ENCODE measurements at places on chromosomes 12 and 14.
A peak's percentile ranks its signal among the peaks of the same experiment; 100 is the strongest.

DNA sequence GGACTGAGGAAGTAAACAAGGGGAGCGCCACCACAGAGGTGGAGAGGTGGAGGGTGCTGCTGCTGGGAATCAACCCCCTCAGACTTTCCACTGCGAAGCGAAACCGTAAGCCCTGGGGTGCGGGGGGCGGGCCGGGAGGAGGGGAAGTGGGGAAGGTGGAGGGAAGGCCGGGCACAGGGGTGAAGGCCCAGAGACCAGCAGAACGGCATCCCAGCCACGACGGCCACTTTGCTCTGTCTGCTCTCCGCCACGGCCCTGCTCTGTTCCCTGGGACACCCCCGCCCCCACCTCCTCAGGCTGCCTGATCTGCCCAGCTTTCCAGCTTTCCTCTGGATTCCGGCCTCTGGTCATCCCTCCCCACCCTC lies at the start of gene LAG3:
Gene LAG3, plus strand, starts transcription at position 190 of the 365 bp plus-strand sequence. CDS start 333 bp downstream, outside the sequence.
- DNase-seq, result no peak

- no peak for DNase-seq
These were observed 3.9 kb downstream of the DDN start for GRCh38 chr12:48995086-48995879.

GRCh38 chr12:54421175-54421878 lies 2.3 kb upstream of the ITGA5 start:
- DNase-seq, result no peak

DNA sequence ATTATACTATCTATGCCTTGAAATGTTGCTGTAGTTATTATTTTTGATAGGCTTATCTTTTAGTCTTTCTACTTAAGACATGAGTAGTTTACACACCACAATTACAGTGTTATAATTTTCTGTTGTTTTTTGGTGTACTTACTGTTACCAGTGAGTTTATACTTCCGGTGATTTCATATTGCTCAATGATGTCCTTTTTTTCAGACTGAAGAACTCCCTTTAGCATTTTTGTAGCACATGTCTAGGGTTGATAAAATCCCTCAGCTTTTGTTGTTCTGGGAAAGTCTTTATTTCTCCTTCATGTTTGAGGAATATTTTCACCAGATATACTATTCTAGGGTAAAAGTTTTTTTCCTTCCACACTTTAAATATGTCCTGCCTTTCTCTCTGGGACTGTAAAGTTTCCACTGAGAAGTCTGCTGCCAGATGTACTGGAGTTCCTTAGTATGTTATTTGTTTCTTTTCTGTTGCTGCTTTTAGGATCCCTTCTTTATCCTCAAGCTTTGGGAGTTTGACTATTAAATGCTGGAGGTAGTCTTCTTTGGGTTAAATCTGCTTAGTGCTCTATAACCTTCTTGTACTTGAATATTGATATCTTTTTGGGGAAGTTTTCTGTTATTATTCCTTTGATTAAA lies 41.5 kb upstream of the FERMT2 start:
- DNase-seq, result no peak

DNA sequence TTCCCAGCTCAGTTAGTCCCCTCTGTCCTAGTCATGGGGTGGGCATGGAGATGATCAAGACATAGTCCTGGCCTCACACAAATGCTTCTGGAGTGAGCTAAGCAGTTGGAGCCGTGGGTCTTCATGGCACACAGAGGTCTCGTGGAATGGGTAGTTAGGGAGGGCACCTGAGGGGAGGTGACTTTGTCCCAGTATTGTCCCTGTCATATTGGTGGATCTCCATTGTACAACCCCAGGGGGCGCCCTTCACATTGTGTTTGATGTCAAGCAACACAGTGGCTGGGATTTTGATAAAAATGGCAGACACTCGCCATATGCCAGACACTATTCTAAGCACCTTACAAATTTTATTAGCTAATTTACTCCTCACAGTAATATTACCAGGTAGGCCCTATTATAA lies 175.4 kb upstream of the LHX5 start:
- no peak for DNase-seq

GRCh38 chr14:49287004-49287403 lies 299.2 kb downstream of the RPS29 start:
- DNase-seq, result no peak

GRCh38 chr12:107523775-107524535 lies 161.6 kb upstream of the PWP1 start:
- DNase-seq, result no peak

GRCh38 chr14:103346286-103346685 lies 12.2 kb downstream of the EIF5 start:
- DNase-seq, result no peak

DNA sequence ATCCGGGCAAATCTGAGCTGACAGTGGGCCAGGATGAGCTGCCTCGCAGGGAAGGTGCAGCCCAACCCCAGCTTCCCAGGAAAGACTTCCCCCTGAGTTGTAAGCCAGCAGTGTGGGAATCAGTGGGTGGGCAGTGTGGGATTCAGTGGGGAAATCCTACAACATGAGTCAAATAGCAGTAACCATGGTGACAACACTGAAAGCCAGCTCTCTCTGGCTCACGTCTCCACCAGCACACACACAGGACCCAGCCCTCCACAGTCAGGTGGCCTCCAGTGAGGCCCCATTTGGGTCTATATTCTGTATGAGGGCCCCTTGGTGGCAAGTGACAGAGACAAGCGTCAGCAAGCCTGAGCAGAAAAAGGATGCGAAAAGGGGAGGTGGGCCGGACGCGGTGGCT lies 6.0 kb upstream of the LGALS3 start:
- DNase-seq, result no peak

- DNase-seq, result peak; percentile 31
These were observed 8.8 kb upstream of the CLECL1 start for GRCh38 chr12:9741726-9742125.

DNA sequence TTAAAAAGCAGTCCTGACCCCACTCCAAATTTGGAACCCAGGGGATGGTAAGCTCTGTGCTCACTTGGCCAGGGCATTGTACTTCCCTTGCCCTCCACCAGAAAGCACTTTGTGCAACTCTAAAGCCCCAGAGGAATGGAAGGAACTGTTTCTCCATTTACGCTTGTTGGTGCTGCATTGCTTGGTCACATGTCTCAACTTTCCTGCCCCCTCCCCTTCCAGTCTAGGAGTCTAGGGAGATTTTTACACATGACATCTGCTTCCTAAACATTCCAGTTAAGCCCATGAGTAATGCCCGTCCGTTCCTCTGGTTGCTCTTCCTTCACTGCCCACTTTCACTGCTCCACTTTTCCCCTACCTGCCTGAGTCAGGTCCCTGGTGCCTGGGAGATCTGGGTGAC lies 92.6 kb upstream of the MAP1LC3B2 start:
- no peak for DNase-seq

DNA sequence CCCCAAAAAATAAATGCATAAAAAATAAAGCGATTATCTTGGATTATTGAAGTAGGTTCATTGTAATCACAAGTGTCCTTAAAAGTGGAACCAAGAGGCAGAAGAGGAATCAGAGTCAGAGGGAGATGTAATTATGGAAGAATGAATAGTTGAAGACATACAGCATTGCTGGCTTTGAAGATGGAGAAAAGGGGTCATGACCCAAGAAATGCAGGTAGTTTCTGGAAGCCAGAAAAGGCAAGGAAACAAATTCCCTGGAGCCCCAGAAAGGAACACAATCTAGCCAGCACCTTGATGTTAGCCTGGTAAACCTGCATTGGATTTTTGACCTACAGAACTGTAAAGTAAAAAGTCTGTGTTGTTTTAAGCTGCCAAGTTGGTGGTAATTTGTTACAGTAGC lies 57.5 kb upstream of the PTGR2 start:
- no peak for DNase-seq

GRCh38 chr12:32083489-32083888 lies 23.2 kb upstream of the BICD1 start:
- DNase-seq, result no peak

- no peak for DNase-seq
These were observed 284.9 kb downstream of the RGS6 start for GRCh38 chr14:72217135-72217534.

GRCh38 chr12:94404854-94405253 lies 54.8 kb downstream of the CEP83 start:
- DNase-seq, result no peak

DNA sequence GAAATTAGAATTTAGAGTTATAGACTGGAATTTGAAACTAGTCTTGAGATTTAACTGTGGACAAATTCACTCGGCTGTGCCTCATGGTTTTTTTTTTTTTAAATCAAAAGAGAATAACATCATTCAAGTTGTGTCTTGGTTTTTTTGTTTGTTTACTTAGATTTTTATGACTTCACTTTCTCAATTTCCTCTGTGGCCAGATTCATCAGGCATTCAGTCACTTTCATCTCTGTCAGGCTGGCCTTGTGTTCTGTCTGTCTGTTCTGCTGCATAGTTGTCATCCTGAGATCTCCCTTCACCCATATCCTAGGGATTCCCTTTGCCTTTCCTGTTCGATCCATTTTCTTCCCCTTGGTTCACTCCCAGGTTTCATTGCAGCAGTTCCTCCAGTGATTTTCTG lies 10.0 kb downstream of the MARK3 start:
- no peak for DNase-seq

DNA sequence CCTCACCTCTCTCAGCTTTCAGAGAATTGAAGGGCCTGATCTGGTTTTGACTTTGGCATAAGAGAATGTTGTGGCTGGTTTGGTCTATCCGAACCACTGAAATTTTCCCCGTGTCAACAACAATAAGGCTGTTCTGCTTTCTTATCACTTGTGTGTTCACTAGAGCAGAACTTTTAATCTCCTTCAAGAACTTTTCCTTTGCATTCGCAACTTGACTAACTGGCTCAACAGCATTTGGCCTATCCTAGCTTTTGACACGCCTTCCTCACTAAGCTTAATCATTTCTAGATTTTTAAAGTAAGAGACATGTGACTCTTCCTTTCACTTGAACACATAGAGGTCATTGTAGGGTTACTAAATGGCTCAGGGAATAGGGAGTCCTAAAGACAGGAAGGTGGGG lies 25.9 kb upstream of the EDDM3A start:
- DNase-seq, result no peak

GRCh38 chr14:51663783-51664326 lies 12.1 kb downstream of the FRMD6 start:
- no peak for DNase-seq

GRCh38 chr12:128771681-128772080 lies 52.1 kb downstream of the SLC15A4 start:
- DNase-seq, result no peak

DNA sequence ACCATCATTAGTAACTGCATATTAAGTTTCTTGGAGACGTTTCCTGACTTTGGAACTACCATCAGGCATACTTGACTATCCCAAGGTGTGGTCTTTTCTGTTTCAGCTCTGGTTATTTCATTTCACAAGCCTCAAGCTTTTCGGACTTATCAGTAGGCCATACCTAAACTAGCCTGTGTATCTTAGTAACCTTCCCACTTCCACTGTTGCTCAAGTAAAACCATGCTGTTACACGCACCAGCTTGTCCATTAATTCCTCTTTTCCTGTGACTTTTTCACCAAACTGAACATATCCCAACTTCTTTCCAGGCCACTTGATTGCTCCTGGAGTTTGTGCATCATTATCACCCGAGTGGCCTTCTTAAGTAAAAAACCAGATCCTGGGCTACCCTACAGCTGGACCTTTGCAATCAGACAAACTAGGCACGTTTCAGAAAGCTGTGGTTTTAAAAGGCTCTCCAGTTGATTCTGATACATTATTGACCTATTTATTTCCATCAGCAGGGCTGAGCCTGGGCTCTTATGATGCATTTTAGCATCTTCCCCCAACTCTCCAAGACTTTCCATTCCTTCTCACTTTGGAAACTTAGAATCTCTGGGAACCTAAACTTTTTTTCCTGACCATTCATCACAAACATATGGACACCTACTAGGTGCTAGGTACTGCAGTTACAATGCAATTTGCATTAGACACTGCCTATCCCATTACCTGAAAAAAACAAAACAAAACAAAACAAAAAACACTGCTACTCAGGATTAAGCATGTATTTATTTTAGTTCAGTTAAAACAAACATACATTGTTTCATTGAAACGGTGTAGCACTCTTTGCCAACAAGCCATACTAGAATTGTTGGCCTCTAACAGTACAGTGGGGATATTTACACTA lies 14.9 kb downstream of the SLC38A2 start:
- DNase-seq, result no peak

GRCh38 chr12:100515968-100516367 lies 42.3 kb downstream of the NR1H4 start:
- DNase-seq, result no peak

DNA sequence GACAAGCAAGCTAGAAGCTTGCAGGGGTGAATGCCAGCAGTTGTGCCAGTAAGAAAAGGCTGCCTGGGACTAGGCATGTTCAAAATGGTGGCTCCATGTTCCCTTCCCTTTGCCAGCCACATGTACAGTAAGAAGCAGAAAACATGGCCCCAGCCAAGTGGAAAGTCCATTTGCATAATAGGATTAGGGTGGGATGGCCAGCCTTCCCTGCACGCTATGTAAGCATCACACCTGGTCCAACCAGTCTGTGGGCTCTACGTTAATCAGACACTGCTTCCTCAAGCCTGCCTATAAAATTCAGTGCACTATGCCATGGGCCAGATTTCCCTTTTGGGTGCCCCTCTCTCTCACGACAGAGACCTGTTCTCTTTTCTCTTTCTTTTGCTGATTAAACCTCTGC lies 288.4 kb downstream of the GXYLT1 start:
- DNase-seq, result no peak

DNA sequence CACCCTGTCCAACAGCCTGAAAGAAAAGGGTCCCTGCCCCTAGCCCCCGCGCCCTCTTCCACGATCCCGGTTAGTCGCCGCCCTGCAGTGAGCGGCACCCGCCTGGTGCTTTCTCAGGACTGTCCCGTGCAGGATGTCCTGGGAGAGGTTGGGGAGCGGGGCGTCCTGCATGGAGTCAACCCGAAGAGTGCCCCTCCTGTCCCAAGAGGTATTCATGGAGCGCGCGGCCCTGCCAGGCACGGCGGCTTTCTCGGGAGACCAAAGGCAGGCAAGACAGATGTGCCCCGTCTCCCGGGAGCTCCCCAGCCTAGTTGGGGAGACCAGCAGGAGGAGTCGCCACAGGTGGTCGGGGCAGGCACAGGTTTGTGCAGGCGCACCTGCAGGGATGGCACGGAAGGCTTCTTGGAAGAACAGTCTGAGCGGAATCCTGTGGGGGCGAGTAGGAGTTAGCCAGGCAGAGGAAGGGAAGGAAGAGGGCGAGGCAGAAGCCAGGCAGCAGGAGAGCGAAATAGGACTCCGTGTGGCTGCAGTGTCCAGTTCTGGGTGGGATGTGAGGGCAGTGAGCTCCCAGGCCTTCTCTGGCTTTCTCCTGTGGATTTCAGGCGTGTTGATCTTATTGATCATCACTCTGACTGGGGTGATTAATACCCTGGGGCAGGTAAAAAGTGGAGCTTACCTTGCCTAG lies 723 bp downstream of the SIVA1 start:
- DNase-seq, result no peak

DNA sequence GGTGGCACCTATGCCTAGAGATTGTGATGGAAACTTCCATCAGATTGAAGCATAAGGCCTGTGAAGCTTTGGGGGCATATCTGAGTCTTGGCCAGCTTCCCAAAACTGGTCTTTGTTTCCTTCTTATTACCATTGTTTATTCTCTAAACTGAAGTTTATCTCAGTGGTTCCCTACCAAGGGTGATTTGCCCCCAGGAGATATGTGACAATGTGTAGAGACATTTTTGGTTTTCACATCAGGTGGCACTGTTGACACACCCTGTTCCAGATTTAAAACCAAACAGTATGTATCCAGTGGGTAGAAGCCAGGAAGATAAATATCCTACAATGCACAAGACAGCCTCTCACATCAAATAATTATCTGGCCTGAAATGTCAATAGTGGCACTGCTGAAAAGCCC lies 22.1 kb downstream of the RASSF9 start:
- DNase-seq, result no peak

GRCh38 chr12:116040402-116040801 lies 237.1 kb downstream of the MED13L start:
- no peak for DNase-seq

GRCh38 chr14:100887728-100888335 lies 15.7 kb downstream of the RTL1 start:
- DNase-seq, result no peak

Data from activated CD4-positive, CD25-positive, alpha-beta regulatory T cell (primary cell).